Retina (tissue), 1 donor: ENCODE measurements at places on chromosomes 1 and 21.

- DNase-seq = no peak
These were observed 13.4 kb upstream of the RNF223 start for GRCh38 chr1:1087351-1088028.

DNA sequence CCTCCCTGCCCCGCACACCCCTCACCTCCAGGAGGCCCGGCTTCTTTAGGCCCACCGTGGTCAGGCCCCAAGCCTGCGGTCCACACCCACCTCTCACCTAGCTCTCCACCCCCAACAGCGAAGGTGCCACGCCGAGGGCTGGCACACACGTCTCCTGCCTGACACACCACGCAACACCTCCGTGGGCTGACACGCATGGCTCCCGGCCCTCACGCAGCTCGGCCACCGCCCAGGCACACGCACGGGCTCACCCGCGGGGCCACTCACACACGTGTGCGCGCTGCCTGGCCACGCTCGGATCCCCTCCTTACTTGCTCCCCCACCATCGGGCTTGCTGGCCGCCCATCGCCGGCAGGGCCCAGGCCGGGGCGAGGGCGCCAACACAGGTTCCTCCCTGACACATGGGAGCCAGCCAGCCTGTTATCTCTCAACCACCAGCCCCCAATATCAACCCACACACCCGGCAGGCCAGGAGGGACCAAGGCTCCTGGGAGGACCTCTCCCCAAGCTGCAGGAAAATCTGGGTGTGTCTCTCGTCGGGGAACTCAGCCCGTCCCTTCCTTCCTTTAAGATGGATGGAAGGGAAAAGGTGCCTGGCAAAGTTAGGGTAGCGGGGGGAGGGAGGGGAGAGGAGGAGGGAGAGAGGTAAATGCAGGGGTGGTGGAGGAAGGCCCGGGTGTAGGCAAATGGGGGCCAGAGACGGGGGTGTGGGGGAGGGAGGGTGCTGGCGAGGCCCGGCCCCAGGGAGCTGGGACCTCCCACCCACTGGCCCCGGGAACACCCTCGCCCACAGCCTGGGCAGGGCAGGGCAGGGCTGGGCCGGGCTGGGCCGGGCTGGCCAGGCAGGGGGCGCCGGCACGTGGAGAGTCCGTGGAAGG is 546 bp downstream of the ELOVL1 start:
- DNase-seq = peak; percentile 48

DNA sequence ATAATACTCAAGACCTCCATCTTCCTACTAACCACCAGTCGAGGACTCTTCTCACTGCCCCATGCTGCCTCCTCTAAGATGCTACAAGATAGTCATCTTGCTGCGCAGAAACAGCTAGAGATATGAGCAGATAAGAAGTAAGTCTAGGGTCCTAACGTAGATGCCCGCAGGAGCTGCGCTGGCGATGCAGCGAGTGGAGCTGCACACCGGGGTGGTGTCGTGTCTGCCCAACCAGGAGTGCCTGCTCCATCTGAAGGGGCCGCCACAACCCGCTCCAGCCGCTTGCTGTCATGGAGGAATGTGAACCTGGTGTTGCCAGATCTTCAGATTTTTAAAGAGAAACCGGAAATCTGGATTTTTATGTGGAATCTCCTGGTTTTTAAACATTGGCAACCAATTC is 175.1 kb downstream of the VPS13D start:
- DNase-seq = no peak

- no peak for DNase-seq
These were observed 77.1 kb downstream of the PBX1 start for GRCh38 chr1:164635803-164636731.

- no peak for DNase-seq
These were observed 284.0 kb downstream of the DNM3 start for GRCh38 chr1:172125250-172125649.

DNA sequence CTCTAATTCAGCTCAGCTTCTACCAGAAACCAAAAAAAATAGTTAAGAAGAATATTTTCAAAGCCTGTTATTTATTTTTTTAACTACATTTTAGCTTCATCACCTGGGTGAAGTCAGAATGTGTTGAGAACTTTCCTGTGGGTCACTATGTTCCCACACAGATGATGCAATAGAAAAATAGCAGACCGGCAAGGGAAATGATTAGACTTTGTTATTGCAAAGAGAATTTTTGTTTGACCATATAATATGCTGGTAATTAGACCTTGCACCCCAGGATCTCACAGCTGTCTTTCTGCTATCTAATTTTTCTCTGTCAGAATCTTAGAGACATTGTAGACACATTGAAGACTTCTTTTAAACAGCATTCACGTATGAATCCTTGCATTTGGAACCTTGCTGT is 299.3 kb downstream of the TBX15 start:
- DNase-seq = no peak

DNA sequence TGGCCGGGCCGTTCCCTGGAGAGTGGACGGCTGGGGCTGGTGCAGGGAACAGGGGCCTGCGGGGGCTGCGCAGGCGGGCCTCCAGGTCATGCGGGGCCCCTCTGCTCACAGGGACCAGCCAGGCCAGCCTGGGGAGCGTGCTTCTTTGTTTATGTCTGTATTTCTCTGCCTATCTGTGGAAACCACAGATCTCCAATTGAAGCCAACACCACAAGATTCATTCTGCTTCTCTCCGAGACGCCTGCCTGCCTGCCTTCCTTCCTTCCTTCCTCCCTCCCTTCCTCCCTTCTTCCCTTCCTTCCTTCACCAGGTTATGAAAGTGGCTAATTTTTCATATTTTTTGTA is 39.9 kb upstream of the HMGN1 start:
- DNase-seq = no peak

DNA sequence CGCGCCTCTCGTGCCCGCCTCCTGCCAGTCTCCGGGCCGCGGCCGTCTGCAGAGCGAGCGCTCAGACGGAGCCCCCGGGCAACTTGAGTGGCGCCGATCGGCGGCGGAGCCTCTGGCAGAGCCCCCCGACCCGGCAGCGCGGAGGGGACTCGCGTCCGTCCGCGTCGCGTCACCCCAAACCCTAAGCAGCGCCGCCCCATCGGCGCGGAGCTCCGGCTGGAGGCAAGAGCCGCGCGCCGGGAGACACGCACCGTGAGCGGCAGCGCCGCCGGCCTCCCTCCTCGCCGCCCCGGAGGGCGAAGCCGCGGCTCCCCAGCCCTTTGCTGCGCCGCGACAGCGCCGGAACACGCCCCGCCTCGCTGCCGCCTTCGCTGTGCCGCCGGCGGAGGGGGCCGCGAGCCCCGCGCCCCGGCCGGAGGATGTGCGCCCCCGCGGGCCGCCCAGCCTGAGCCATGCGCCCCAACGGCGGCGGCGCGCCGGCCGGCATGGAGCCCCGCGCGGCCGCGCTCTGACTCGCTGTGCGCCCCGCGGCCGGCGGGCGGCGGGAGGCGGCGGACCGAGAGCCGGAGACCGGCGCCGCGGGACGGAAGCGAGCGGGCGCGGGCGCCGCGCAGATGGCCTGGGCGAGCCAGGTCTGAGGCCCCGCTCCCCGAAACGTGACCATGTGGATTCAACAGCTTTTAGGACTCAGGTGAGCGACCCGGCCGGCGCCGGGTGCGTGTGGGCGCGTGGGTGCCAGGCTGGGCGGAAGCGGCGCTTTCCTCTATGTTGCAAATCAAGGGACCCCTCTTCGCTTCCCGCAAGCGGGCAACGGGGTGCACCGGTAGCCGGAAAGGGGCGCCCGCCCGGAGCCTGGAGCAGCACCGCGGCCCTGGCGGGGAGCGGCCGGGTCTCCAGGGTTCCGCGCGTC is 610 bp downstream of the AJAP1 start:
- DNase-seq = peak; percentile 60

- DNase-seq = no peak
These were observed 71.3 kb upstream of the CNTN2 start for GRCh38 chr1:204971517-204972336.

DNA sequence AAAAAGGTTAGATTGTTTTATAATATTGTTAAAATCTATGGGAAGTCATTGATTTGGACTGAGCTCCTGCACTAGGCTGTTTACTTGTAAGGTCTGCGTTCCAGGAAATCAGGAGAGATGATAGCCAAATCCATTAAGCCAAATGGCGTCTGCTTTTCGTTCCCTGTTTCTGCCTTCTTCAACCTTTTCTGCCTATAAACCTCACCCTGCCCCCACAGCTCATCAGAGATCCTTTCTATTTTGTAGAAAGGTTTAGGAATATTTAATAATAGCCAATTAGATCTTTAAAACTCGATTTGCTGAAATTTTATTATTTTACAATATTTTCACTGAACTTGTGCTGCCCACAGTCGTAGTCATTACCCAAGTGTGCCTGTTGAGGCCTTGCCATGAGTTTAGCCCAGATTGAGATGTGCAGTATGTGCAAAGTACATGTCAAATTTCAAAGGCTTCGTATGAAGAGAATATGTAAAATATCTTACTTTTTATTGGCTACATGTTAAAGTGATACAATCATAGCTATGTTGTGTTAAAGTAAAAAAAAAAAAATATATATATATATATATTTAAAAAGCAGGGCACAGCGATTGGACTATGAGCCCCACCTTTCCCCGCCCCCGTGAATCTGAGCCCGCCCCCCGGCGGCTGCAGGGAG is 444 bp upstream of the IARS2 start:
- no peak for DNase-seq

DNA sequence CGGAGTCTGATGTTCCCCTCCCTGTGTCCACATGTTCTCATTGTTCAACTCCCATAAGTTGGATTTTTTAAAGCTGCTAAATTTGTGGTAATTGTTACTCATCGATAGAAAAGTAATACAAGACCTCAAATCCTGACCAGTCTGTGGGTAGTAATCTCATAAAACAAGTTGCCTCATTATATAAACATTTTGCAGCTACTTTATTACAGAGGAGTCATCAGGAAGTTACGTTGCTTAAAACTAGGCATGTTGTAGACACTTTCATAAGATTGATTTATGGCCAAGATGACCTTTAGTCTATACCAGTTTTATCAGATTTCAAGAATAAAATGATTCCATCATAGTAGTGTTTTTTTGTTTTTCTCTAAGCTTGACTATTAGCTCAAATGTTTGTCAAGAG is 208.8 kb downstream of the GIPC2 start:
- DNase-seq = no peak
